HT1080 (cell line): ENCODE measurements at places on chromosomes 7 and 10. TPM values are rescaled to one million over a fixed set of nuclear protein-coding genes. Genes with fewer than 3 reads are reported as not detected.

GRCh38 chr7:16315280-16315679 lies 106.1 kb downstream of the CRPPA start:
- DNase-seq = peak; percentile 14

GRCh38 chr10:35456153-35456720 lies 119.9 kb downstream of the CCNY start:
- no peak for DNase-seq

DNA sequence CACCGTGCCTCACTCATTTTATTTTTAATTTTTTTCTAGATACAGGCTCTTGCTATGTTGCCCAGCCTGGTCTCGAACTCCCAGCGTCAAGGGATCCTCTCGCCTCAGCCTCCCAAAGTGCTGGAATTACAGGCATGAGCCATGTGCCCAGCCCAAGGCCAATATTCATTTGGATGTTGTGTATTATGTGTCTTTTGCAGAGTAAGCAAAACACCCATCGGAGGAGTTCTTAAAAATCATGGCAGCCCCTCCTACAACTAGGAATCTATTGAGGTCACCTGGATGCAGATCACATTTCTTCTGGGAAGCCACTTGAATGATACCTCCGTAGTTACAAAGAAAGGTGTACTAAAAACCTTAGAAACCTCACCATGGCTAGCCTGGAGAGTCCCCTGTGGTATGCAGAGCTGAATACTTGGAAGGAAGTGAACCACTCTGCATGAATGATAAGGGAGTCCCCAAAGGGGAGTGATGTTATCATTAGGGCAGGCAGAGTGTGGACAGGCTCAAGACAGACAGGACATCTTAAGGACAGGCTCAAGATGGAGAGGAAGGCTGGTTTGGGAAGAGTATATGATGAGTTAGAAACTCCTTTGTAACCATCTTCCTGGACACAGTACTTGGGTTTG lies 185.7 kb downstream of the TAX1BP1 start:
- DNase-seq = no peak

GRCh38 chr7:79652619-79653018 lies 199.2 kb upstream of the MAGI2 start:
- no peak for DNase-seq

DNA sequence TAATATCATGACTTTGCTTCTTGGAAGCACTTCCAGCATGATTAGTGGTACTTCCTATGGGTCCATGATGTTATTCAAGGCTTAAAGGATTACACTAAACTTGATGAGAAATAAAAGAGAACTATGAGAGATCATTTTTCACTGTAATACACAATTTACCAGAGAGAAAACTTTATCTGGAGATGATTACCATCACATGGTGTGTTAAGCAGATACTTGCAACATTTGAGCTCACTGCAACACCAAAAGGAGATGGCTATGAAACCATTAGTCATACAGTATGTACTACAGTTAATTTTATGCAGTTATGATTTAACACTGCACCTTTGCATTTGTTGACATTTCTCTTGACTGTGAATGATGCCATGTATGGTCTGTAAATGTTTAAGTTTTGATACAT lies 311.3 kb upstream of the AOAH start:
- DNase-seq = no peak

DNA sequence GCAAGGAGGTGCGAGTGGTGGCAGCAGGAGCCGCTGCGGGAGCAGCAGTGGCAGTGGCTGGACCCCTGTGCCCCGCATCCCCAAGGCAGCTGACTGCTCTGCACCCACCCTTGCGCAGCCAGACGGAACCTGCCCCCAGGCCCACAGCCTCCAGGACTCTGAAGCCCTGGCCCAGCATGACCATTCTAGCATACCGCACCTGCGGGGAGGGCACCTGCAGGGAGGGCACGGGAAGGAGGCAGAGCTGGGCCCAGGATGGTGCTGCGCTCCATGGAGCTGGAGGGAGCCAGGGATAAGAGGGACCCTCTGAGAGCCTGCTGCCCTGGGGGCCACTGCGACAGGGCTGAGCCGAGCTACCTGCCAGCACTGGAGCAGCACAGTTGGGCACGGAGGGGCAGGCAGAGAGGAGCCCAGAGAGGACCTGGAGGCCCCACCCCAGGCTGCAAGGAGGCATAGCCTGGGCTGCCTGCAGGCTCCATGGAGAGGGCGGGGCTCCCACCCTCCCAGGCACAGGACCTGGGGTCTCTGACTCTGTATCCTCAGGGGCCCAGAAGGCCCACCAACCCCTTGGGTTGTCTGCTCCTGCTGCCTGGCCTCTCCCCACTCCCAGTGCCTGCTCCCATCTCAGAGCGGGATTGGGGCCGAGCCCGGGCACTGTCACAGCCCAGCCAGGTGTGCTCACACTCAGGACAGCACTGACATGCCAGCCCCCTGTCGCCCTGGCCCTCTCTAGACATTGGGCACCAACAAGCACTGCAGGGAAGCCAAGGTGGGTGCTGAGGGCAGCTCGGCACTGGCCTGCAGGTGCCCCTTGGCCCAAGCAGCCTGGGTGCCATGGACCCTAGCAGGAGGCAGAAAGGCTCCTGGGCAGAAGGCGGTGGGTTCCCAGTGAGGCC lies 87.6 kb downstream of the HTR7 start:
- DNase-seq = no peak

PLEKHS1 gene
- not detected in 2 replicates for total RNA-seq

- peak; percentile 82 for DNase-seq
Observed at GRCh38 chr10:30583778-30584415, 45.7 kb downstream of the LYZL2 start.
